ENCODE measurements at places on chromosomes 5 and 9. TPM values are rescaled to one million over a fixed set of nuclear protein-coding genes. Genes with fewer than 3 reads are reported as not detected.

LCN10 gene
- total RNA-seq: not detected

OTP gene
- not detected for total RNA-seq

ZFR gene
- total RNA-seq: 56.9 TPM

TAF11L5 gene
- not detected for total RNA-seq

CCNI2 gene
- total RNA-seq: 0.48 TPM

TMEM252 gene
- total RNA-seq: not detected

MUSK gene
- not detected for total RNA-seq

Measured in tracheal epithelial cell (primary cell).